ENCODE measurements at places on chromosomes 1 and 21.

DNA sequence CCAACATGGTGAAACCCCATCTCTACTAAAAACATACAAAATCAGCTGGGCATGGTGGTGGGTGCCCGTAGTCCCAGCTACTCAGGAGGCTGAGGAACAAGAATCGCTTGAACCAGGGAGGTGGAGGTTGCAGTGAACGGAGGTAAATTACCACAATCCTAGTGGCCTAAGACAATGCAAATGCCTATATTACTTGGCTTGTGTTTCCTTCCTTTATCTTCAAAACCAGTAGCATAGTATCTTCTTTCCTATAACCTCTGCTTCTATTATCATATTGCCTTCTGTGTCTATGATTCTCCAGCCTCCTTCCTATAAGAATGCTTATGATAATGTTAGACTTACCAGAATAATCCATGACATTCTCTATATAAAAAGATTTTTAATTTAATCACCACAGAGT, 156.2 kb upstream of the RGS18 start:
- DNase-seq = no peak

DNA sequence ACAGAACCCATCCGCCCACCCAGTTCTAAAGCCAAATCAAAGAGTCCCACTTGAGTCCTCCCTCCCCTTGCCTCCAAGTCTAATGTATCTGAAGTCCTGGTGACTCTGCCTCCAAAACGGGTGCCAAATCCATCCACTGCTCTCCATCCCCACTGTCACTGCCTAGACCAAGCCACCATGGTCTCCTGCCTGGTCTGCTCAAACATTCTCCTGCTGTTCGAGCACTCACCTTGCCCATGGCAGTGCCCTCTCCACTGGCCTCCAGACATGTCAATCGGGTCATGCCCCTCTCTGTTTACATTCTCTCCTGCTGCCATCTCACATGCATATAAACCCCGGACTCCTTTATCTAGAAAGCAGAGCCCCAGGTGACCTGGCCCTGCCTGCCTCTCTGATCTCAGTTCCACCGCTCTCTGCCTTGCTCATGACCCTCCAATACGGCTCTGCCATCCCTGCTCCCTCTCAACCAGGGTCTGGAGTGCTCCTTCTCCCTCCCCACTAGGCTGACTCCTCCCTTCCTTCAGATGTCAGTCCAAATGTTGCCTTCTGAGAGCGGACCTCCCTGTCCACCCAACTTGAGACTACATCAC, 32.1 kb upstream of the MX1 start:
- no peak for DNase-seq

DNA sequence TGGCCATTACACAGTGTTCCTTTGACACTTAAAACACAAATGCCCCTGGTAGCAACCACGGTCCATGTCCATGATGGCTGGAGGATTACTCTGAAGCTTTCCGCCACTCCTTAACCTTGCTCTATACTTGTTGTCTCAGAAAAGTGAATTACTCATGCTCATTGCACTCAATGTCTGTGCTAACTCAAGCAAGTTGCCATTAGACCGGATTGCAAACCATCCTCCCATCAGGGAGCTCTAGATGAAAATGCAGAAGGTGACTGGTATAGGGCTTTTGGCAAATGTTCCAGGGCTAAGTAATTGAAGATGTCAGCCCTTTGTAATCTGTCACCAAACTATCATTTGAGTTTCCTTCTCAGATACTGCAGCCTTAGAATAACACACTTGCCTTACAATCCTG, 1288.3 kb upstream of the B3GALT2 start:
- DNase-seq = no peak

DNA sequence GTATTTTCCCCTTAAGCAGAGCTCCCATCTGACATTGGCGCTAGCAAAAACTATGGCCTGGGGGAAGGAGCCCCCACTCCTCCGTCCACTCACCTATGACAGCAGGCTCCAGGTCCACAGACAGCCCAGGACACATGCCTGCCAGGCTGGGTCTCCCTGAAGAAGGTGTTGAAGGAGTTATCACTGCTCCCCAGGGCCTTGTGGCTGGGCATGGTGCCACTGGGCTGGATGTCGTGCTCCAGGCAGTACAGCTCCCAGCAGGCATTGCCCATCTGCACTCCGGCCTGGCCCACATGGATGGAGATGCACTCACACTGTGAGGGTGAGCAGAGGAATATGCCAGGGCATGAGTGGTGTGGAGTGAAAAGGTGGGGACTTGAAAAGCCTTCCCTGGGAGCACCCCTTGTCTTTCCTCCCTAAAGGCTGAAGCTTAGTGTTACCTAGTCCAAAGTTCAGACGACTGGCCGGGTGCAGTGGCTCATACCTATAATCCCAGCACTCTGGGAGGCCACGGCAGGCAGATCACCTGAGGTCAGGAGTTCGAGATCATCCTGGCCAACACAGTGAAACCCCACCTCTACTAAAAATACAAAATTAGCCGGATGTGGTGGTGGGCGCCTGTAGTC, 30.0 kb downstream of the RABIF start:
- no peak for DNase-seq

- no peak for DNase-seq
Measured at GRCh38 chr1:239123260-239123659, 263.1 kb upstream of the CHRM3 start.

DNA sequence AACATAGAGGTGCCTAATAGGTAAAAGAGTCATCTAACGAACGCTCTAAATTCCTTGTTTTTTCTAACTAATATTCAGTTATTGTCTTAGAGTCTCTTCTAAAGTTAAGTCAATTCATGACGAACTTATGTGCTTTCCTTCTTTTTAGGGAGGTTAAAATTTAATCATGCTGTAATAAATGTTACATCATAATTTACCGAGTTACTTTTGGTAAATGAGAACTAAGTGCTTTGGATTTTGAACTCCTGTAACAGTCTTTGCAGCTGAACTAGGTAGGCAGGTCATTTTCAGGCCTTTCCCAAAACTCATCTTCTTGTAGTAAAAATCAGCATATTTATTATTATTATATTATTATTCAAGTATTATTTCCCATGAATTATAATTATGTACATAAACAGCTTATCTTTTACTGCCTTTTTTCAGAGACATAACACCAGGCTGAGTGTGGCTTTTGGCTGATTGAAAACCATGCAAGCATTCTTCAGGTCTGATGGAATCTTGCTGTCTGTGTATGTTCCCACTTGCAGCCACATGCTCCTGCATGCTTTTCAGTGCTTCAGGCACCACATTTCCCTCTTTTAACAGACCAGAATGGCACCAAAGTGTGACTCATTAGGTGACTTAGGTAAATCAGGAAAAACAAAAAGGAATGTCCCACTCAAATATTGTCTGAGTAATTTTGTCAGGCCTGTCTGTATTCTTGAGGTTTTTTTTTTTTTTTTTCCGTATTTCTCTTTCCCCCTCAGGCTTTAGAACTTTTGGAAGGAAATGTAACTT, 81.0 kb upstream of the CD55 start:
- no peak for DNase-seq

Measured in thoracic aorta (tissue), 2 donors.